ENCODE measurements at places on chromosomes 16 and 17. TPM values are rescaled to one million over a fixed set of nuclear protein-coding genes. Genes with fewer than 3 reads are reported as not detected.
A peak's percentile ranks its signal among the peaks of the same experiment; 100 is the strongest.

DNA sequence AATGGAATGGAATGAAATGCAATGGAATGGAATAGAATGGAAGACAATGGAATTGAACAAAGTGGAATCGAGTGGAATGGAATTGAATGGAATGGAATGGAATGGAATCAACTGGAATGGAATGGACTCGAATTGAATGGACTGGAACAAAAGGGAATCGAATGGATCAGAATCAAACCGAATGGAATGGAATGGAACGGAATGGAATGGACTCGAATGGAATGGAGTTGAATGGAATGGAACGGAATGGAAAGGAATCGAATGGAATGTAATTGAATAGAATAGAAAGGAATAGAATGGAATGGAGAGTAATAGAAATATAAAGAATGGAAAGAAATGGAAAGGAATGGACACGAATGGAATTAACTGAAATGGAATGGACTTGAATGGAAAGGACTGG, 475.2 kb upstream of the WSB1 start:
- no peak for DNase-seq

The MGAT5B gene
- total RNA-seq = 0.27 TPM

The BAIAP3 gene
- total RNA-seq = 27.7 TPM

DNA sequence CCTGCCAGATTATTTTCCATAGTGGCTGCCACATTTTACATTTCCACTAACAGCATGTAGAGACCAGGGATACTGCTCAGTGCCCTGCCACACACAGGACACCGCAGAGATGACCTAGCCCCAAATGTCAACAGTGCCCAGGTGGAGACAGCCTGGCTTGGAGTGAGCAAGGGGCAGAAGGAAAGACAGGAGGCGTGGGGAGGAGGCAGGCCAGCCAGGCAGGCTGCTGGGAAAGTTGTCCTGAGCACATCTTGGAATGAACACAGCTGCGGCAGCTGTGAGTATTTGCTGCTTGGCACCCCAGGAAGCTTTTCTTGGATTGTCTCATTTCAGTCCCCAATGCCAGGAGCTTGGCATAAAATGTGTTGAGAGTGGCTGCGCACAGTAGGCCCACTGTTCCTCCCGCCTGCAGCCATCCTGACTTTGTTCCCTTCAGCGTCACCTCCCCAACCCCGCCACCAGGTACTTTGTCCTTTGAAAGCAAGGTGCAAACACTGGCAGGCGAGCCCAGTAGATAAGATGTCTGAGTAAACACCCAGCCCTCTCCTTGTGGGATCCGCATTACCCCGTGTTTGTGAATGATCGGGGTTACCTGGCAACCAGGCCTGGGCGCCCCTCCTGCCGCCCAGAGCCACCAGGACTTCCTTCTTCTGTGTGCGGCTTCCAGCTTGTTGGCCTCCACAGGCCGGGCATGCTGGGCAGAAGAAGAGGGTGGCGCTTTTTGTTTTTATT, 114.0 kb downstream of the CMIP start:
- DNase-seq = peak; percentile 84

- DNase-seq = no peak
Measured at GRCh38 chr16:85954927-85955519, 56.1 kb downstream of the IRF8 start.
